ENCODE measurements at places on chromosomes 1 and 21.

GRCh38 chr21:29680273-29680672, 259.5 kb downstream of the GRIK1 start:
- no peak for DNase-seq

DNA sequence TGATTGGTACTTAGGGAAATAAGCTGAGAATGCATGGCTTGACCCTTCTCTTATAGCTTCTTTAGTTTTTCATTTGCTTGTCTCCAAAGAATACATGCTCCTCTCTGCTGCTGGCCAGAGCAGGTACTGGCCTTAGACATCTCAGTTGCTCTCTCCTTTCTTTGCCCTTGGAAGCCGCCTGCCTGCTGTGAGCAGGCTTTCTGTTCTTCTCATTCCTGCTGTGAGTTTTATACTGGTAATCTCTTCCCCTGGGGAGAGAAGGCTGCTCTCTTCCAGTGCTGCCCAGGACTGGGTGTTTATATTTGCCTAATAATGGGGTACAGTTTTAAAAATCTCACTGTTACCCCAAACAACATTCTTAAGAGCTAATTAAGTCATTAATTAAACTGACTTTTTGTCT, 323.5 kb upstream of the LRRC7 start:
- no peak for DNase-seq

- no peak for DNase-seq
Observed at GRCh38 chr1:198333744-198334143, 176.9 kb downstream of the NEK7 start.

- DNase-seq, result no peak
Observed at GRCh38 chr1:26345718-26346117, 8.2 kb downstream of the CRYBG2 start.

- DNase-seq, result no peak
Observed at GRCh38 chr1:66476774-66477173, 57.2 kb upstream of the SGIP1 start.

All from NCI-H146 (cell line).